ENCODE measurements at places on chromosomes 1 and 21.

GRCh38 chr21:27534206-27534605 is 567.3 kb upstream of the ADAMTS5 start:
- no peak for DNase-seq

DNA sequence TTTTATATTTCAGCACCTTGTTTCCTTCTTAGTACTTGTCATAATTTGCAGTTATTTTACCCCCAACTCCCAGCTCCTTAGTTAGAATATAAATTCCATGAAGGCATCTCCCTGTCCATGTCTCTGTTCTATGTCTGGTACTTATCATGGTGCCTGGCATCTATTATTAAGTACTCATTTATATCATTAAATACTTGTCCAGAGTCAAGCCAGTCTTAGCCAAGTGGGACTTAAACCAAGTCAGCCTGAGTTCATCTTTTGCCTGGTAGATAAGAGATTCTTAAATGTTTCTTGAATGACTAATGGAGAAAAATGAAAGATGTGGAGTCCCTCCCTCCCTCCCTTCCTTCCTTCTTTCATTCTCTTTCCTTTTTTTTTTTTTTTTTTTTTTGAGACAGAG is 9.4 kb downstream of the SLC25A44 start:
- no peak for DNase-seq

- DNase-seq = no peak
These were observed 1.6 kb downstream of the TCEA3 start for GRCh38 chr1:23422941-23423340.

- peak; percentile 28 for DNase-seq
These were observed 2.8 kb upstream of the NUP210L start for GRCh38 chr1:154157520-154158306.

DNA sequence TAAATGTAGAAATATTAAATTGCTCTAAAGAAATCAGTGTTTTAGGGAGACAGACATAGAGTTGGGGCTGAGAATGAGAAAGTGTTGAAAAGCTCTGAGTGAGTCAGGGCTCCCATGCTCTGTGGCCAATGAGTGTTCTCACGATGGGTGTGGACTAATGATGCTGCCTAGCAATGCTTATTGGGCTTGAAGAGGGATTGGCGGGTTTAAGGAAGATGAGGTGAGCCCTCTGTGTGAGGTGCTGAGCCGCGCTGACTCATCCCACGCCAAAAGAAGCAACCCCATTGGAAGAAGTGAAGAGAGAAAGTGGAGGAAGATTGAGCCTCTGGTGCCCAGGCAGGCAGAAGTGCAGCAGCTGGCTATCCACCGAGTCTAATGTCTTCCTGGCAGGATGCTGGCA is 65.1 kb upstream of the DPT start:
- DNase-seq = no peak

GRCh38 chr21:36188081-36188681 is 31.6 kb downstream of the DOP1B start:
- no peak for DNase-seq

DNA sequence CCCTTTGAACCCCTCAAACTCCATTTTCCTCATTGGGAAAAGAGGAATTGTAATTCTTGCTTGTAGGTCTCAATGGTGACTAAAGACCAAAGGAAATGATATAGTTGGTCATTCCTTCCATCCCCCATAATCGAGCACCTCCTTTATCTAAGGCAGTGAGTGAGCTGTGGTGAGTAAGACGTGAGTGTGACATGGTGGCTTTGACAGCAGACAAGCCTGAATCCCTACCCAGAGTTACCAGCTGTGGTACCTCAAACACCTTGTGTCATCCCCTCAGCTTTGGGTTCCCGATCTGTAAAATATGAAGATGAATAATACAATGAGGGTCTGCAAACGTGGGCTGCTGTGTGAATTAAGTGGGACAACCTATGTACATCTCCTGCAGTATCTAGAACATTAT is 8.4 kb downstream of the TRAF5 start:
- no peak for DNase-seq

- no peak for DNase-seq
These were observed 1.7 kb upstream of the GADD45A start for GRCh38 chr1:67683316-67683715.

All from stimulated activated CD8-positive, alpha-beta memory T cell treated with anti-CD3 and anti-CD28 coated beads, Interleukin-7, amount 100 ng/mL, for 1 hour (primary cell).